ENCODE measurements at places on chromosomes 6 and 20.

- DNase-seq = no peak
Measured at GRCh38 chr20:57993716-57994431, 234.6 kb downstream of the ANKRD60 start.

DNA sequence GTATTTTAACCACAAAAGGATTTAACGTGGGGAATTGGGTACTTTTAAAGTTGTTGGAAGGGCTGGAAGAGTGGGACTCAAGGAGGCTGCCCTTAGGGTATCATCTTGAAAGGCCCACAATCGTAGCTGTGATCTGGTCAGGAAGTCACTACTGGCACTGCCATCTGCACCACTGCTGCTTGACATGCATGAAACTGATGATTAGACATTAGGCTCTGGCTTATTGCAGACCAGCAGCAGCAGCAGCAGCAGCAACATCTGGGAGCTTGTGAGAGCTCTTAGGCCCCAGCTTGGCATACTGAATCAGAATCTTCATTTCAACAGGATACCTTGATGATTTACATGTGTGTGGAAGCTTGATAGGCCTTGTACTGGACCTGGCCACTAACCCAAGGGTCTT is 68.6 kb downstream of the PHF20 start:
- no peak for DNase-seq

DNA sequence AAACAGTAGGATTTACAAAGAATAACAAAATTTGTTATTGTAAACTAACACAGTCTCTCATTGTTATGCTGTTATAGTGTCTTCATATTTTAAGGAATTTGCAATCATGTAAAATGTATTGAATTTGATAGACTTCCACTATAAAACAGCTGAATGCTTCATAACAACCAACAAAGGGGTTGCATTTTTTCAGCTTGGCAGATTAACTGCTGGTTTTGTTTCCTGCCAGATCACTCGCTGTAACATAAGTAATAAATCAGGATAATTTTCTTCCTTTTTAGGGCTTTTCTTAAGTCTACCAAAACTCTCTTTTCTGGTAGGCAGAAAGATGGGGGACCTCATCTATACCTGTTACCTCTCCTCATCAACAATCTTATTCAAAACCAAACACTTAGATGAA is 169.8 kb downstream of the SAMD5 start:
- DNase-seq = no peak

GRCh38 chr6:105769197-105769596 is 316.9 kb upstream of the PRDM1 start:
- no peak for DNase-seq

- no peak for DNase-seq
Measured at GRCh38 chr20:3364323-3365013, 43.0 kb downstream of the DNAAF9 start.

All from KBM-7 (cell line).